ENCODE measurements at places on chromosomes 12 and 14. TPM values are rescaled to one million over a fixed set of nuclear protein-coding genes. Genes with fewer than 3 reads are reported as not detected.

DNA sequence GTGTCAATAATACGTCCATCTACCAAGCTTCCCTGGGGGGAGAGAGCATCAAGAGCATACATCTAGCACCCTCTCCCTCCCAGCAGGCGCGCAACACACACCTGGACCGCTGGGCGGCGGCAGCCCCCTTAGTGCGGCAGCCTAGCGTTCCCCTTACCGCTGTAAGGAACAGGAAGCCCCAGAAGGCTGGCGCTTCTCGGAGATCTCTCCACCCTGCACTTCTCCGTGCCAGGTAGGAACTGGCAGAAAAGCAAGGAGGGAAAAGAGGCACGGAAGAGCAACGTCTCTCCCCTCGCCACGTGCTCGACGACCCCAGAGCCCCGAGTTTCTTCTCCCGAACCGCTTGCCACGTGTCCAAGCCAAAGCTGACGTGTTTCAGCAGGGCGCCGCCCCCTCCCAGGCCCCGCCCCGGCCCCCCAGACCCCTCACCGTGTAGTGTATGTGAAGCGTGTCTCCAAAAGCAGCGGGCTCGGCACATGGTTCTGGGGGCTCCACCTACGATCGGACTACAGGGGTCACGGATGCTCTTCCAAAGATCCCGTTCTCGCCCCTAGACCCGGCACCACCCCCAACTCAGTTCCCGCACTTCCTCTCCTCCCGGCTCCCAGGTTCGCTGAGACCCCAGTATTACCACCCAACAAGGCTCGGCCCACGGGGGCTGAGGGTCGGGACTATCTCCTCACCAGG is 532 bp downstream of the FKBP11 start:
- H3K4me1 ChIP-seq, result peaks cover 49% of the 10 kb centered on the region
- DNase-seq, result peak; percentile 81
- peaks cover 27% of the 10 kb centered on the region for H3K36me3 ChIP-seq
- H3K27me3 ChIP-seq, result no peaks in the 10 kb centered on the region
- H3K4me3 ChIP-seq, result peak overlapping the region; percentile 91

TAS2R8 gene
- not detected for total RNA-seq

GRCh38 chr12:46660276-46660675 is 165.5 kb downstream of the SLC38A4 start:
- DNase-seq, result no peak
- peaks cover 29% of the 10 kb centered on the region for H3K4me1 ChIP-seq
- no peaks in the 10 kb centered on the region for H3K36me3 ChIP-seq
- H3K27me3 ChIP-seq, result no peaks in the 10 kb centered on the region

GRCh38 chr12:81078469-81079196 is 754 bp downstream of the ACSS3 start:
- H3K4me1 ChIP-seq, result no peaks in the 10 kb centered on the region
- no peaks in the 10 kb centered on the region for H3K36me3 ChIP-seq
- no peak overlapping the region for H3K4me3 ChIP-seq
- H3K27ac ChIP-seq, result no peak overlapping the region
- DNase-seq, result no peak
- H3K27me3 ChIP-seq, result peaks cover 23% of the 10 kb centered on the region

GRCh38 chr12:57193706-57194245 is 22.8 kb upstream of the NXPH4 start:
- no peak for DNase-seq
- no peaks in the 10 kb centered on the region for H3K27me3 ChIP-seq
- H3K4me3 ChIP-seq, result no peak overlapping the region

- H3K27ac ChIP-seq, result no peak overlapping the region
- no peaks in the 10 kb centered on the region for H3K36me3 ChIP-seq
- H3K4me3 ChIP-seq, result no peak overlapping the region
- no peak for DNase-seq
- H3K4me1 ChIP-seq, result no peaks in the 10 kb centered on the region
- H3K27me3 ChIP-seq, result peaks cover 5% of the 10 kb centered on the region
Measured at GRCh38 chr12:13596714-13597113, 384.7 kb downstream of the GRIN2B start.

MSI1 gene
- total RNA-seq, result 0.57 TPM

DNA sequence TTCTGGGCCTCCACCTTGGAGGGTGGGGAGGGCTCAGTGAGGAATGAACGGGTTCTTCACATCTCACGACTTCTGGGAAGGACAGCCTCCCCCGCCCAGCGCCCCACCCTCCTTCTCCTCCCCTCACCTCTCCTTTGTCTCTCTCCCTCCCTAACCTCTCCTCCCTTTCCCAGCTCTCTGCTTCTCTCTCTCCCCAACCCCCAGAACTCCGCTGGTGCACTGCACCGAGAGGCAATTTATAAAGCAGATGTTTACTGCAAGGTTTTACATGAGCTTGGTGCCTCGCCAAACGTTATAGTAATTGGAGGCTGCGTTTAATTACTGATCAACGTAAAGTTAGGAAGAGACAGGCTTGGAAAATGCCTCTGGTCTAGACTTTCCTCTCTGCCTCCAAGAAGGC is 42.9 kb upstream of the FAM222A start:
- H3K36me3 ChIP-seq, result no peaks in the 10 kb centered on the region
- H3K4me1 ChIP-seq, result no peaks in the 10 kb centered on the region
- peaks cover 14% of the 10 kb centered on the region for H3K27me3 ChIP-seq
- H3K27ac ChIP-seq, result no peak overlapping the region
- DNase-seq, result no peak

GRCh38 chr14:97253756-97254155 is 456.6 kb downstream of the VRK1 start:
- H3K4me1 ChIP-seq, result peaks cover 12% of the 10 kb centered on the region
- no peaks in the 10 kb centered on the region for H3K27me3 ChIP-seq
- no peak overlapping the region for H3K4me3 ChIP-seq
- no peak for DNase-seq

WSCD2 gene
- total RNA-seq, result not detected

DNA sequence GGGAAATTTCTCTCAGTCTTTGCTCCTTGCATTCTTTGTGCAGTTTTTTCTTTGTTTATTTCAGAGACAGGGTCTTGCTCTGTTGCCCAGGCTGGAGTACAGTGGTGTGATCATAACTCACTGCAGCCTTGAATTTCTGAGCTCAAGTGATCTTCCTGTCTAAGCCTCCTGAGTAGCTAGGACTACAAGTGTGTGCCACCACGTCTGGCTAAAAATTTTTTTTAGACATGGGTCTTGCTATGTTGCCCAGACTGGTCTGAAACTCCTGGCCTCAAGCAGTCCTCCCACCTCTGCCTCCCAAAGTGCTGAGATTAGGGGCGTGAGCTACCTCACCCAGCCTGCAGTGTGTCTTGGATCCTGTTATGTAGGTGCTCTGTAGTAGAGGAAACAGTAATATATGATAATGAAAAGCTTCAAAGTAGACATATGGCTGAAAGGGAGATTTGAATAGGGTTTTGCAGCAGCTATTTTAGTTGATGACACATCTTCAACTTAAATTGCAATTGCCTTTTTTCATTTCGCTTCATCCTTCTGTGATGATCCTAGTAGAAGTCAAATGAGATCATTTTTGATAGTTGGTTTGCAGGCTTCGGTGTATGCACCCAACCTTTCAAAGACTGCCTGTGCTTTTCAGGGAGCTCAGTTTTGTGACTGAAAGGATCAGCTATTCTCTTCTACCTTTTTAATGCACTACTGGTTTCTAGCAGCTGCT is 75.4 kb downstream of the FUT8 start:
- no peak overlapping the region for H3K4me3 ChIP-seq
- H3K36me3 ChIP-seq, result peaks cover 10% of the 10 kb centered on the region
- no peaks in the 10 kb centered on the region for H3K27me3 ChIP-seq

DNA sequence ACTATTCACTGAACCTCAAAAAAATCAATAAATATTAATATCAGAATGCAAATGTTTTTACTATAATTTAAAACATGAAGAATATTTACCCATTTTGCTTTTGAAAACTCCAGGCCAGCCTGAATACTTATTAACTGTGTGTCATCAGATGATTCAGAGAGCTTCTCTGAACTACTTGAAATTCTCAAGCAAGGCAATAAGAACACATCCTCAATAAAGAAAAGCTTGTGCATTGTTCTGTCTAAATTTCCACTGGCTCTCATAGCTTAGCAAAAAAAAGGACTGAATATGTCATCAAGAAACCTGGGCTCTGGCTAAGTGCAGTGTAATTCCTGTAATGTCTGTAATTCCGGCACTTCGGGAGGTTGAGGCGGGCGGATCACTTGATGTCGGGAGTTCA is 194.1 kb downstream of the BTG1 start:
- no peak overlapping the region for H3K27ac ChIP-seq
- H3K36me3 ChIP-seq, result no peaks in the 10 kb centered on the region
- no peaks in the 10 kb centered on the region for H3K27me3 ChIP-seq
- H3K4me3 ChIP-seq, result no peak overlapping the region
- peaks cover 13% of the 10 kb centered on the region for H3K4me1 ChIP-seq

- no peak overlapping the region for H3K27ac ChIP-seq
- no peaks in the 10 kb centered on the region for H3K36me3 ChIP-seq
- peak overlapping the region; percentile 55 for H3K4me3 ChIP-seq
- peak; percentile 16 for DNase-seq
- peaks cover 19% of the 10 kb centered on the region for H3K4me1 ChIP-seq
Measured at GRCh38 chr14:103879570-103880347, 32.4 kb upstream of the PPP1R13B start.

ARHGAP5 gene
- 38.5 TPM for total RNA-seq

FZD10 gene
- not detected for total RNA-seq

- no peak overlapping the region for H3K27ac ChIP-seq
- no peak overlapping the region for H3K4me3 ChIP-seq
- H3K36me3 ChIP-seq, result peaks cover 1% of the 10 kb centered on the region
- H3K27me3 ChIP-seq, result peaks cover 87% of the 10 kb centered on the region
- peaks cover 35% of the 10 kb centered on the region for H3K4me1 ChIP-seq
- DNase-seq, result no peak
Measured at GRCh38 chr12:102961466-102961855, 4.0 kb downstream of the ASCL1 start.

DNA sequence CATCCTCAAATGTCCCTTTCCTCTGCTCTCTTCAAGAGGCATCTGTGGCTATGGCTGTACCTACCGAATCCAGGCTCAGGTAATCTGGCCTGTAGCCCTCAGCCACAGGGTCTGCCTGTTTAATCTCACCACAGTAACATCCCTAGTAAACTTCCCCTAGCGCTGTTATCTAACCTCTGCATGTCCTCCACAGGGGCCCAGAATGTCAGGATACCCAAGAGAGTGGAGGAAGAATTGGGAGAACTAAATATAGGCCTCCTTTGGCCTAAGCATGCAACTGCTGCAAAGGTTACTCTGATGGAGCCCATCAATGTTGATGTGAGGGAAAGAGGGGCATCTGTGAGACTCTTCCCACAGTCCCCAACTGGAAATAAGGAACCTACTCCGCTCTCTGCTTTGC is 63.2 kb upstream of the IFNG-AS1 start:
- H3K27me3 ChIP-seq, result no peaks in the 10 kb centered on the region
- no peak overlapping the region for H3K27ac ChIP-seq
- no peak overlapping the region for H3K4me3 ChIP-seq
- H3K36me3 ChIP-seq, result no peaks in the 10 kb centered on the region
- H3K4me1 ChIP-seq, result peaks cover 1% of the 10 kb centered on the region

HOMEZ gene
- total RNA-seq, result 6.3 TPM

GRCh38 chr14:48615618-48616017 is 940.2 kb upstream of the MDGA2 start:
- H3K4me3 ChIP-seq, result no peak overlapping the region
- H3K27ac ChIP-seq, result no peak overlapping the region
- H3K36me3 ChIP-seq, result no peaks in the 10 kb centered on the region
- DNase-seq, result no peak

DNA sequence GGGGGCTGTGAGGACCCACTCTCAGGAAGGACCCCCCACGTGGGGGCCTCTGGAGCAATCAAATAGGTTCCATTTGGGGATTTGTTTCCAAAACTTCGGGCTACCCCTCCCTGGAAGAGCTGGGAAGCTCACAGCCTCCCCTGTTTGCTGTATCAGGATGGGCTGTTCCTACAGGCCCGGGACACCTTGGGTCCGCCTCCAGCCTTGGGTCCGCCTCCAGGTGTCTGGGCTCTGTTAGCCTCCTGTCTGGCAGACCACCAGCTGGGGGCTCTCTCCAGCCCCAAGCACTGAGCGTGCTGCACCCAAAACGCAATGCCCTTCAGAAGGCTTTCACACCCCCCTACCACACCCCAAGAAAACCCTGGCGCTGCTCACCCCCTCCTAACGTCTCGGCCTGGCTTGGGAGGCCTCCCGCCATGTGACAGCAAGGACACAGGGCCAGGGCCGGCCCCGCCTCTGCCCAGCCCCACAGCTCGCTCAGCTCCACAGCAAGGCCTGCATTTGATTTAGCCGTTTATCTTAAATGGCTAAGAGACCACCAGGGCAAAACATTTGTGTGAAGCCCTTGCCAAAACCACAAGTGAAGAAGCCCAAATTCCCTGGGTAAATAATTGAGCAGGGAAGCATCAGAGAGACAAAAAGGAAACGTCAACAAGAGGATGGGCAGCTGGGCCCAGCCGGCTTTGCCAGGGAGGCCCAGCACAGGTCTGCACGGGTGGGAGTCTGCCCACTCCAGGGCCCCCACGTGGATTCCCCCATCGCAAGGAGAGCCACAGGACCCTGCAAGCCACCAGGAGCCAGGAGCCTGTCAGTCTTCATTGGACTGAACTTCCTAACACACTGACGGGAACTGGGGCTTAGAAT is 39.9 kb downstream of the BCL11B start:
- no peaks in the 10 kb centered on the region for H3K27me3 ChIP-seq
- H3K36me3 ChIP-seq, result peaks cover 49% of the 10 kb centered on the region
- H3K4me1 ChIP-seq, result peaks cover 94% of the 10 kb centered on the region
- peak overlapping the region; percentile 60 for H3K4me3 ChIP-seq
- H3K27ac ChIP-seq, result peak overlapping the region; percentile 93

C12orf60 gene
- 2.0 TPM for total RNA-seq

BEGAIN gene
- 5.0 TPM for total RNA-seq

DNA sequence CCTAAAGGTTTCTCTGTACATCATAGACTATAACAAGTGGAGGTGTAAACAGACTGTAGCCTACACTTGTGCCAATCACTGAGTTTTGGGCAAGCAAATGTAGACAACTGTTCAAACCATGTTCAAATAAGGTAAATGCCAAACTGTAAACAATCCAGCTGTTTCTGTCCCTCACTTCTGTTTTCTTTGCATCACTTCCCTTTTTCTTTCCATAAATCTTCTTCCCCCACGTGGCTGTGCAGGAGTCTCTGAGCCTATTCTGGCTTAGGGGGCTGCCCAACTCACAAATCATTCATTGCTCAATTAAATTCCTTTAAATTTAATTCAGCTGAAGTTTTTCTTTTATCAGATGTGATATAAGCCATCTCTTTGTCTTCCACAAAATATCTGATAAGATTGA is 65.1 kb upstream of the CPM start:
- DNase-seq, result no peak
- H3K4me3 ChIP-seq, result no peak overlapping the region

GRCh38 chr12:7046383-7047105 is 14.0 kb upstream of the C1S start:
- no peak overlapping the region for H3K27ac ChIP-seq
- H3K4me3 ChIP-seq, result no peak overlapping the region
- peaks cover 11% of the 10 kb centered on the region for H3K4me1 ChIP-seq
- no peak for DNase-seq

GRCh38 chr14:35506927-35507326 is 27.0 kb upstream of the INSM2 start:
- H3K4me3 ChIP-seq, result no peak overlapping the region
- H3K4me1 ChIP-seq, result no peaks in the 10 kb centered on the region
- no peak overlapping the region for H3K27ac ChIP-seq
- no peaks in the 10 kb centered on the region for H3K36me3 ChIP-seq

DNA sequence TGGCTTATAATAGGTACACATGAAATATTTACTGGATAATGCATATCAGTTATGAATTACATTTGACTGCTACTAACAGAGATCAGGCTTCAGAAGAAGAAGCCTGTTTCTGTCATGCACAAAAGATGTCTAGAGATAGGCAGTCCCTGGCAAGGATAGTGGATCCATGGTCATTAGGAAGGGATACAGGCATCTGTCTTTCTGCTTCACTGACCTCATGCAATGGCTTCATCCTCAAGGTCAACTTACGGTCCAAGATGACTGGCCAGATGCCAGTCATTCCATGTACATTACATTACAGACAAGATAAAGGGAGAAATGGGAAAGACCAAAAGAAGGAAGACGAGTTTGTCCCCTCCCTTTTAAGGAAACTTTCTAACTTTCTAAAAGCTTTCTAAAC is 94.0 kb downstream of the NUAK1 start:
- H3K36me3 ChIP-seq, result no peaks in the 10 kb centered on the region
- H3K4me1 ChIP-seq, result no peaks in the 10 kb centered on the region
- no peak overlapping the region for H3K4me3 ChIP-seq
- no peak overlapping the region for H3K27ac ChIP-seq
